ENCODE measurements at places on chromosomes 3 and 15.

DNA sequence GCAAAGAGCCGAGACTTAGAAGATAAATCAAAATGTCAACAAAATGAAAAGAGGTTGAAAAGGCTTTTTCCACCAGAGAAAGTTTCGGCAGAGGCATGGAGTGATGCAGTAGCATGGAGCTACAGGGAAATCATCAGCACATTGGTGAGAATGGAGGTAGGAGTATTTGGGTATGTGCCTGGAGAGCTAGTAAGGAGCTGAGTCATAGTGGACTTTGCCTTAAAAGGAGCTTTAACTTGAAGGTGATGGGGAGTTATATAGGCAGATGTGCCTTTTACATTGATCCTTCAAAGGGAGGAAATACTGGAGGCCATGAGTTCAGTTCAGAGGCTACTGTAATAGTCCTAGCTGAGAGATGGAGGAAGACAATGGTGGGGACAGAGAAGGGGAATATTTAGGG is 44.3 kb downstream of the IL5RA start:
- DNase-seq: no peak

DNA sequence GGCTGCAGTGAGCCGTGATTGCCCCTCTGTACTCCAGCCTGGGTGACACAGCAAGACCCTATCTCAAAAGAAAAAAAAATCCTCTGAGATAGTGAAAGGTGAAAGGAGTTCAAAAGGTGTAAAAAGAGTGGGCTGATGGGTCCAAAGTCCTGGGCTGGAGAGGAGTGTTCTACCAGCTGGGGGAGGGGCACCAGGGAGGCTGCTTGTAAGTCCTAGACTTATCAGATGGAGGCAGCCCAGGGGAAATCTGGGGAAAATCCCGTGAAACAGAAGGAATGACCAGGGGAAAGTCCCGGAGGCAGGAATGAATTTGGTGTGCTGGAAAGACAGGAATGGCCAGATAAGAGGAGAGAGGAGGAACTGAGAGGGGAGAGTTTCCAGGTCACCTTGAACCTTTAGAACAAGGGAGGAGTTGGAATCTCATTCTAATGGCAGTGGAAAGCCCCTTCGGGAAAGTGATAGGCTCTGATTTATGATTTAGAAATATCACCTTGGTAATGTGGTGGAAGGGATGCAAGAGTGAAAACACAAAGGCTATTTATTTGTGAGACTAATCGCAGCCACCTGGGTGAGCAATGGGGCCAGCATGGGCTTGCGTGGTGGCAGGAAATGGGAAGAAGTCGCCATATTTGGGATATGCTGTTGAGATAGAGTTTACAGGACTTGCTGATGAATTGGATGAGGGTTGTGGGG is 23.4 kb upstream of the PPP4R2 start:
- no peak for DNase-seq

DNA sequence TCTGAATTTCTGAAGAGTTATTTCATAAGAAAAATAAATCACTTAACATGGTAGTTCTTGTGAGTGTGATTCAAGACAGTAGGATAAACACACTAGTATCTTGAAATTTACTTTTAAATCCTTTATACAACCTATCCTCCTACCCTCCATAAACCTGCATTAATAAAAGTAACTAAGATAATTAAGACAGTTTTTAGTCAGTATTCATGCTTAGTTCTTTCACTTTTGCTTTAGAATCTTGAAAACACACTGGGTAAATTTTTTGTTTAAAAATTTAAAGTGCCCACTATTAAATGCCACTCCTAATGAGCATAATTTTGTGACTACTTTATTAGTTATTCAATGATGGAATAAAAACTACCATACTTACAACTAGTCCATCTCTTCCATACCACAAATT is 28.8 kb downstream of the GOLIM4 start:
- DNase-seq: no peak

DNA sequence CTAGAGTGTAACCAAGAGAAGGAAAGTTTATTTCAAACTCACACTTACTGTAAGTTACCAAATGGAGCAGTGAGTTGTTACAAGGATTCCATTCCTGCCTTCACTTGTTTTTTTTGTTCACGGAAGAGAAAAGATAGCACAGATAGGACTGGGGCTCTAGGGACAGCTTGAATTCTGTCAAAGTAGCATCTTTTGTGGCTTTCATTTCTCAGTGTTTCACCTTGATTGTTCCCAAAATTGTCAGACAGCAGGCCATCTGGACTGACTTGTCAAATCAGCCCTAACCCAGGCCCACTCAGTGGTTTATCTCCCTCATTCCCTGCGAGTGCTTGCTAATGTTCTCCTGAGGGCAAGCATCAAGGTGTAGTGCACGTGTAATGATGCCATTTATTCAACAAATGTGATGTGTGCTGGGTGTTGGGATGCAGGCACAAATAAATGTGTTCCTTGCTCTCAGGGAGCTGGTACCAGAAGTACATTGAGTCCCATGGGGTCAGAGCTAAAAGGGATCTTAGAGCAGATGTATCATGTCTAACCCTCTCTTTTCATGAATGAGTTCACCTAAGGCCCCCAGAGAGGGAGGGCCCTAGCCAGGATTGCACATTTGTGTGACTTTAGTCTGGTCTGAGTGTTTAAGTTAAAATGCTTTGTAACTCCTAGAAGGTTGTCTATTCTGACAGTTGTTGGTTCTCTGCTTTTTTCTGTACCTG is 49.1 kb downstream of the PDHB start:
- DNase-seq: no peak

- no peak for DNase-seq
Observed at GRCh38 chr3:99319961-99320360, 318.4 kb upstream of the COL8A1 start.

DNA sequence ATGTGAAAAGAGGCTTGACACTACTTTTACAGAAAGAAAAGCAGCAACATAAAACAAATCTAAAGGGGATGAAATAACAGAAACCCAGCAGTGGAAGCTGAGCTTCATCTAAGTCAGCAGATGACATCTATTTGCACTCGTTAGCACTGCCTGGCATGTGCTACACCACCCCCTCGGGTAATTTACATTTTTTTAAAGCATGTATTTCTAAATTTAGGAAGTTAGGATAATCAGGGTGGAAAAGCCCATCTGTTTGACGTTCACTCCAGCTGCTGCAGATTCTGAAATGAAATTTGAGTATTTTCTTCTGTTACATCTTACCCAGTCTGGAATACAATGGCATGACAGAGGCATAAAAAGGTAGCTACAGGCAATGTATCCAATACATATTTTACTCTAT is 20.7 kb downstream of the IGSF11 start:
- no peak for DNase-seq

DNA sequence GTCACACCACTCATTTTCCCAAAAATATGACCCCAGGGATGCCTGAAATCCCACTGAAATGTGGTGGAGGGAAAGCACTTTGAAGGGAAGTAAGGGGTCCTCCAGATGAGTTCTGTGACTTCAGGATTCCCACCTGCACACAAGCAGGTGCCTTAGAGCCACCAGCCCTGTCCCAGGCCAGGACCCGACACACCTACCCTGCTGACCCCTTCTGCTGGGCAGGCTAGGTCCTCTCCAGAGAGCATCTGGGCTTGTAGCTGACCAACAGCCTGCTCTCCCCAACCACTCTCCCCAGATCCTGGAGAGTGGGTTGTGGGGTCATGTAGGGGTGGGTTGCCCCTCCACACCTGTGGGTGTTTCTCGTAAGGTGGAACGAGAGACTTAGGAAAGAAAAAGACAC is 14.9 kb upstream of the CILP start:
- DNase-seq: no peak

DNA sequence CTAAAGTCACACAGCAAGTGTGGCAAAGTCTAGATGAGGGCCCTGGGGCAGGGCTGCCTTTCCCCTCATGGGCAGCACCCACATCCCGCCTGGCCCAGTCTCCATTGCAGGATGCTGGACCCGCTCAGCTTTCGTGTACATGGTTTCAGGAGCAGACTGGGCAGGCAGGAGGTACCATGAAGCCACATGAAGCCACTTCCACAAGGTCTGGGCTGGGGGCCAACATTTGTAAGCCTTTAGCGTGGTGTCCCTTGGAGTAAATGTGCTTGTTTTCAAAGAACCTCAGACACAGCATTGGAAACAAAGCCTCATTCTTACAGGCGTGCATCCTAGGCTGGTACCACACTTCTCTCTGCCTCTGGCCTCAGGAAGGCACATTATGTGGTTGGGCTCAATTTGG is 34.5 kb downstream of the UMPS start:
- DNase-seq: no peak

DNA sequence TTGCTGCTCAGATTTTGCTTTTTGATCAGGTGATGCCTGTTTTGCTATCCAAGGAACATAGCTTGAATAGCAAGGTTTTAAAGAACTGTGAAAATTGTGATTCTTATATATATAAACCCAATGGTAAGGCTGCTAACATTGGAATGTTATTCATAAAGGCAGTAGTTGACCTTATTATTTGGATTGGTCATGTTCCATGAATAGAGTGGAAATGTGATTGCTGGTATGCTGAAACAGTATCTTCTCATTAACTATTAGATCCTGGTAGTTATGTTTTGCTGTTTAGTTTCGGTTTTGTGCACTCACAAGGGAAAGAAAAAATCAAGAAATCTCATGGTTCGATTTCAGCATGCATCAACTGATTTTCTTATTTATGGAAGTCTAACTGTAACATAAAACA is 78.7 kb upstream of the NPHP3 start:
- DNase-seq: no peak

GRCh38 chr3:40851836-40852235 is 327.1 kb downstream of the ZNF621 start:
- DNase-seq: no peak

- DNase-seq: no peak
Observed at GRCh38 chr15:50653156-50653743, 33.3 kb downstream of the TRPM7 start.

- no peak for DNase-seq
Observed at GRCh38 chr15:75234191-75234810, 23.8 kb upstream of the GOLGA6C start.

- DNase-seq: no peak
Observed at GRCh38 chr3:83230841-83231240, 1469.4 kb upstream of the GBE1 start.

GRCh38 chr15:89904519-89904918 is 8.2 kb downstream of the ARPIN start:
- no peak for DNase-seq

DNA sequence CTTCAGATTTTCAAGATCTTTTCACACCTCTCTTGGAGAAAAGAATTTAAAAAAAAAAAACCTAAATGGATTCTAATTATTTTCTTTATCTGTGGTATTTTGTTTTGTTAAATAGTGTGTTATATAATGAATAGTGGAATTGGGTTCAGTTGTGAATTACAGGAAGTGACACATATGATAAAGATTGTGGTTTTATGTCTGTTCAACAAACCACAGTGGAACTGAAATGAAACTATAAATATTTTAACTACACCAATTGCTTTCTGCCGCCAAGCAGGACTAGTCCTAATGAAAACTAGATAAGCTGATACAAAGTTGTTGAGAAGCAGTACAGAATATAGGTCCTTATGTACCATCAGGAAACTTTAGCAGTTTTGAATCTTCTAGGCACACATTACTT is 121.6 kb downstream of the UBE2E2 start:
- no peak for DNase-seq

GRCh38 chr15:70195587-70196305 is 98.0 kb upstream of the TLE3 start:
- DNase-seq: no peak

GRCh38 chr3:102182162-102182561 is 252.7 kb upstream of the ZPLD1 start:
- no peak for DNase-seq

DNA sequence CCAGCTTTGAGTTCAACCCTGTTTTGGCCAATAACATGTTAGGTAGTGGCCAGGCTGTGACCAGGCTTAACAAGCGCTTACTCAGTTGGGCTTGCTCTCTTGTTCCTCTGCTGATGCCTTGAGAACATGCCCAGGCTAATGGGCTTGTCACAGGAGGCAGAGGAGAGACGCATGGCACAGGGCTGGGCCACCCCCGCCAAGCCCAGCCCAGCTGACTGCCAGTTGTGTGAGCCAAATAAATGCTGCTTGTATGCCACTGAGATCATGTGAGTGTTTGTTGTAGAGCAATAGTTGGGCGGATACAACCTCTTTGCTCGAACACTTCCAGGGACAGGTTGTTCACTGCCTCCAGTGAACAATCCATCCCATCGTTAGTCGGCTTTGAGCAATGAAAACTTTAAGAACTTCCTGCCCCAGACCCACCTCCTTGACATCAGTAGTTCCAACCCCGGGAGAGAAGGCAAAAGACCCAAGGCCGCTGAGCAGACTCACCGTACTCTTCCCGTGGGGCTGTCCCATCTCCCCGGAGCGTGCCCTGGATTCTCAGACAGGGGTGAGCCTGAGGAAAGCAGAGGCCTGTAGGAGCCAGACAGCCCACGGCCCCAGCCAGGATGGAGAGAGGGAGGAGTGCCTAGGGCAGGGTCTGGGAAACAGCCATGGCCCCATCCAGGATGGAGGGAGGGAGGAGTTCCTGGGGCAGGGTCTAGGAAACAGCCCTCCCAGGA is 4.1 kb downstream of the PLA2G4F start:
- DNase-seq: no peak

DNA sequence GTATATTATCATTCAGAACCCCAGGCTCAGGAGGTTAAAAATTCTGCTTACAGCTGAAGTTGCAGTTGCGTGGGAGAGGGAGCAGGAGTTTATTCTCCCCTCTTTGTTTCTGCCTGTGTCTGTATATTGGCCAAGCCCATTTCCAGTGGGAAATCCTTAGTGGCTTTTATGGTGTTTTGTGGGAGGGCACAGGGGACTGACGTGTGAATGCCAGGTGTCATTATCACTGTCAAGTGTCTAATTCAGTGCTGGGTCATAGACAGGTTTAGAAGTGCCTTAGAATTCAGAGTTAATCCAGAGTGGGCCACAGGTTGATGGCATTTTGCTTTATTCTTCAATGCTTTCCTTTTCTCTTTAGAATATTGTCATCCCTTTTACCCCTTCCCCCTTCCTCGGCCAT is 33.4 kb downstream of the SLCO3A1 start:
- DNase-seq: no peak
